ENCODE measurements at places on chromosomes 16 and 17.

DNA sequence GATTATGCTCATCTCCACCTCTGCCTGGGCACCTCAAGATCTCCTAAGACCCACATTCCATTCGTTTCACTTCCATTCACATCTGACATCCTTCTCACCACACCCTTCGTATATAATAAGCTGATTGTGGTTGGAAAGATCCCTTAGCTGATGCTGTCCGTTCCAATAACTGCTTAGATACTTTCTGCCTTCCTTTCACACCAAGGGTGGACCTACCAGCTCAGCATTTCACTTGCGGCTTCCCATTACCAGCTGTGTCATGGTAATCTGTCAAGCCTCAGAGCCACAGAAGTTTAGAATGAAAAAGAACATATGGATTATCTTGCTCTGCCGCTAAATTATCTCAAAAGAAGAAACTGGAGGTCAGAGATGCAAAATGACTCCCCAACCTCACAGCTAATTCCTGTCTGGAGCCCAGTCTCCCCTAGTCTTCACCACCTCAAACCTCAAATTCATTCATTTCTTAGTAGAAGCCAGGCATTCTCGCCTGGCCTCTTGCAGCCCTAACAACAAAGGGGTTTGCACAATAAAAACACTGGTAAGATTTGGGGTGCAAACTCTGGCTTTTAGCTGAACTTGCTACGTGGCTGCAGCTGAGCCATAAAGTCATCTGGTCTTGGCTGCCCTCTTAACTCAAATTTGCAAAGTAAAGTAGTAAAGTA, 182.8 kb upstream of the HS3ST3A1 start:
- DNase-seq: no peak

GRCh38 chr17:66960613-66961012, 3.9 kb upstream of the CACNG4 start:
- no peak for DNase-seq

DNA sequence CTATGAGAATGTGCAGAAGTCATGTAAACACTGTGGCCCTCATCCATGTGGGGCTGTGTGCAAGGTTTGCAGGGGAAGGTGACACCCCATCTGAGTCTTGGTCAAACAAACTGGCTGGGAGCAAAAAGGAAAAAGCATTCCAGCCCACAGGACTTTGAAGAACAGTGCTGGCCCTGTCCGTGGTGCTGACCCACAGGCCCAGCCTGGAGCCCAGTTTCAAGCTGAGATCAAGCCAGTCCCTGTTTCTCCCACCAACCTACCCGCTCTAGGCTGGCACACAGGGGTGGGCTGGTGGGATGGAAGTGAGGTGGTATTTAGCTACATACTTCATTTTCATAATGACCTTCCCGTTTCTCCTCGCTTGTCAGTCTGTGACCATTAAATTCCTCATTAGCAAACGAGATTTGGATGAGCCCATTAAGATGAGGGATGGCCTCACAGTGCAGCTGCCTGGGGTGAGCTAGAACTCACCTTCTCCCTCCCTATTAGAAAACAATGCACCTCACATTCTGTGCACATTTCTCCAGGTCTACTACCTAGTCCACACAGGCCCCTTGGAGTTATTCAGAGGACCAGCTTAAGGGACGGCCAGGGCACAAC, 12.6 kb upstream of the RPL38 start:
- no peak for DNase-seq

DNA sequence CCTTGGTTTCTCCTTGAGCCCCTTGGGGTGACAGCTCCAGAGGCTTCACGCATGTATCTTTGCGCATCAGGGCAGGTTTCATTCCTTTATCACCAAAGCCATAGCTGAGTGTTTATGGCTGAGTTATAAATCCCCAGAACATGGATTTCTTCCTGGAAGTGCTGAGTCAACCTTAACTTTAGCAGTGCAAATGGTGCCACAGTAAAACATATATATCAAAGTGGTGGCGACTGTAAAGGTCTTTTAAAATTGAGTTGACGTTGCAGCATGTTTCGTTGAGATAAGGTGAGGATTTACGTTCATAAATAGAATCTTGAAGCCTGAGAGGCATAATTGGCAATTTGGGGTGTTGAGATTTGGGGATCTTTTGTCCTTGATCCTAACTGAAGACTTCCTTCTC, 214.1 kb downstream of the HS3ST4 start:
- DNase-seq: no peak

DNA sequence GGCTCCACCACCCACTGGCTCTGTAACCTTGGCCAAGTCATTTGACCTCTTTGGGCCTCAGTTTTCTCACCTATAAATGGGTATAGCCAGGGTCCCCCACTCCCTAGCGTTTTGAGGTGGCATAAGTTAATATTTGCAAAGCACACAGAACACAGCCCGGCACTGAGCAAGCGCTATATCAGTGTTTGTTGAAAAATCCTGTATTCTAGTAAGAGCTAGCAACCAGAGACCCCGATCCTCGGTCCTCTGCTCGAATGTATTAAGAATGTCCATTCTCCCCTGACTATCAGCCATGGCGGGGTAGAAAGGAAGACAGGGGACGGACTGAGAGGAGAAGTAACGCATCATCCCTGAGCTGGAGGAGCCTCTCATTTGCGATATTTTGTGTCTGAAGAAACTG, 131.2 kb downstream of the IRF8 start:
- no peak for DNase-seq

- DNase-seq: peak; percentile 44
Observed at GRCh38 chr16:4661661-4662060, 31.7 kb upstream of the NUDT16L1 start.

DNA sequence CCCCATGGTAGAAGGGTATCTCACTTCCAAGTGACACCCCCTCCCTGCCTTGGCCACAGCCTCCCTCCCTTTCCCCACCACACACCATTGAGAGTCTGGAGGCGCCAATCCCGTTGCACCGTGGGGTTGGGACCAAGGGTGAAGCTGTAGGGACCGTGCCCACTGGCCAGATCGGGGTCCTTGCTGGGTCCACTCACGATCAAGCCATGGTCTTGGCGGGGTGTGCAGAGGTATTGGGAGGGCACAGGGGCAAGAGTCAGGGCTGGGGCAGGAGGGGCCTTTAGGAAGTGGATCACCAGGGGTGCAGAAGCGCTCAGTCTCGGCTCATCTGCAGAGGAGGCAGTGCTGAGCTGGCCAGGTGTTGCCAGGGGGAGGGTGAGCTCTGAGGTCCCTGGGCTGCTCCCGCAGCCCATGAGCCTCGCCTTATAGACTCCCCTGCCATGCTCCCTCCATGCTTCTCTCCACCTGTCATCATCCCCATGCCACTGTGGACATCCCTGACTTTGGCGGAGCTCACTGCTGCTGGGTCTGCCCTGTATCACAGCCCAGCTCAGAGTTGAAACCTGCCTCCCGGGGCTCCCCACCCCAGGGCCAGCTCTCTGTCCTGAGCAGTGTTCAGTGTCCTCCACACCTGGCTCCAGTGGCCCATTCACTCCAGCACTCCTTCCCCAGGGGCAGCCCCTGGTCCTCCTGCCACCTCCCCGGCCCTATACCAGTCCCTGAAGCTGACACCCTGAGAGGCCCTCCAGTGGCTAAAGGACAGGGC, 8.3 kb downstream of the CDH16 start:
- DNase-seq: no peak

DNA sequence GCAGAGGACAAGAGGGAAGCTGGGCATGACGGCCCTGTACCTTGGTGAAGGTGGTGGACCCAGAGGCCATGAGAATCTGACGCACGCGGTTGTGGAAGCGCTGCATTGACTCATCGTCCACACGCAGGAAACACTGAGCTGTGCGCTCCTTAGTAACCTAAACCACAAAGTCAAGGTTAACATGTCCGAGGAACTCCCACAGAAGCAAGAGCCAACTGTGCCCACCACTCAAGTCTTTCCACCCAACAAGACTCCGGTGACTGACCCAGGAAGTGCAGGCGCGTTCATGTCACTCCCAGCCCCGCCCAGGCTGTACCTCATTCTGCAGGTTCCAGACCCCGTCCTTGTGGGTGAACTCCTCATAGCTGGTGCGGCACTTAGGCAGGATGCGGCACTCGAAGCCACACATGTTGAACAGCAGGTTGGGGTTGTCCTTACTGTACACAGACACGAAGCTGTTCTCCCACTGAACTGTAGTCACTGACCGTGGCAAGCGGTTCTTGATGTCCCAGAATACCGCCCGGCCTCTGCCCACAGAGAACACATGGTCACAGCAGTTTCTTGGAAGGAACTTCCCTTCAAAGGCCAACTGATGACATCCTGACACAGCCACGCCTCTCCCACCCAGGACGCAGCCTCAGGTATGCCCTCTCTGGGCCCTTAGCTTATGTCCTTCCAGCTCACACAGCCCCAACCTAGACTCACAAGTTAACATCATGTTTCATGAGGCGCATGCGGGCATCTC, 11.5 kb downstream of the PRPF8 start:
- DNase-seq: no peak

- DNase-seq: no peak
Observed at GRCh38 chr17:58734811-58735210, 20.8 kb upstream of the PPM1E start.

DNA sequence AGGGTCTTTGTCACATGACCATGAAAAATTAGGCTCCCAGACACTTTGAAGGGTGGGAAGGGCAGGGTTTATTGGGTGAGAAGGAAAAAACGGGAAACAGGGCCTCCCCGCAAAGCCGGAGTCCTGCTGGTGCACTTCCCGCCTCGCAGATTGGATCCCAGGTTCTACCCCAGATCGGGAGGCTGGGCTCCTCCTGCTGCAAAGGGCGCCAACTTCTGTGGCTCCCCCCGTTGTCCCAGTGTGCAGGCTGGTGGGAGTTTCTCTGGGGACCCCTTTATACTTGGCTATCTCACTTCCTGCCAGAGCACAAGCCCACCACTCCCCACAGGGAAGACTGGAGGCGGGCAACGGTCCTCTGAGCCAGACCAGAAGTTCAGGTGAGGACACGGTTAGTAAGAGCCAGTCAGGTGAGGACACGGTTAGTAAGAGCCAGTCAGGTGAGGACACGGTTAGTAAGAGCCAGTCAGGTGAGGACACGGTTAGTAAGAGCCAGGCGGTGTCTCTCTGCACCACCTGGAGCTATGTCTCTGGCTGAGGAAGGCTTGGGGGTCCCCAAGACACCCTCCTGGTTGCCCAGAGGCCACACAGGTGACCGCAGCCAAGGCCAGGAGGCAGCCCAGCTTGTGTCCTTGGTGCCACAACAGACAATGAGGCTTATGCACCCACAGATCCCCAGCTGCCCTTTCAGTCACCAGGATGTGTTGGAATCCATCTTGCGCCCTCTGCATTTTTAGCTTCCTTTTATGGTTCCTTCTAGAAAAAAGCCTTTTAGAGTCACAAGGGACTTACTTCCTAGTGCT, 48.1 kb upstream of the CHMP6 start:
- no peak for DNase-seq

GRCh38 chr17:10754109-10754508, 24.3 kb upstream of the TMEM220 start:
- no peak for DNase-seq

All from amygdala (tissue), 56 donors.